ENCODE measurements at places on chromosomes 13 and 19.

- no peak for DNase-seq
Observed at GRCh38 chr13:24185591-24186232, 25.2 kb downstream of the SPATA13 start.

- no peak for DNase-seq
Observed at GRCh38 chr13:21297447-21297846, 121.0 kb downstream of the MRPL57 start.

GRCh38 chr19:8001995-8002849 lies 3.2 kb downstream of the ELAVL1 start:
- peak; percentile 66 for DNase-seq

DNA sequence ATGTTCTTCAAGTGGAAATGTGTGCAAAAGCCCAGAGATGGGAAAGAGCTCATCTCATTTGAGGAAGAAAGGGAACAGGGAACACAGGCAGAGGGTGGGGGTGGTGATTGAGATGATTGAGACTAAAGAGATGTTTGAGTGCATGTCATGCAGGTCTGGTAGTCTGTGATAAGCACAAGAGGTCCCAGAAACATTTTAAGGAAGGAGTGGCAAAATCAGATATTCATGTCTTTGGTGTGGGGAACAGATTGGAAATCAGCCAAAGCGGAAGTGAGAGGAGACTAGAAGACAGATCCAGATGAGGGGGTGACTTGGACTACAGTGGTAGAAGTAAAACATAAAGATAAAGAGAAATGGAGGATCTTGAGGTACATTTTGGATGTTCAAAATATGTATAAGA lies 39.4 kb upstream of the DACH1 start:
- DNase-seq: no peak

GRCh38 chr13:106393776-106394175 lies 141.7 kb downstream of the EFNB2 start:
- DNase-seq: no peak

GRCh38 chr19:14559916-14560775 lies 11.7 kb downstream of the NDUFB7 start:
- no peak for DNase-seq

GRCh38 chr19:51124729-51125128 lies at the start of gene SIGLEC9:
Gene SIGLEC9, plus strand, starts transcription at chr19:51124906. Its CDS starts 69 bp downstream, at chr19:51124975.
- no peak for DNase-seq

DNA sequence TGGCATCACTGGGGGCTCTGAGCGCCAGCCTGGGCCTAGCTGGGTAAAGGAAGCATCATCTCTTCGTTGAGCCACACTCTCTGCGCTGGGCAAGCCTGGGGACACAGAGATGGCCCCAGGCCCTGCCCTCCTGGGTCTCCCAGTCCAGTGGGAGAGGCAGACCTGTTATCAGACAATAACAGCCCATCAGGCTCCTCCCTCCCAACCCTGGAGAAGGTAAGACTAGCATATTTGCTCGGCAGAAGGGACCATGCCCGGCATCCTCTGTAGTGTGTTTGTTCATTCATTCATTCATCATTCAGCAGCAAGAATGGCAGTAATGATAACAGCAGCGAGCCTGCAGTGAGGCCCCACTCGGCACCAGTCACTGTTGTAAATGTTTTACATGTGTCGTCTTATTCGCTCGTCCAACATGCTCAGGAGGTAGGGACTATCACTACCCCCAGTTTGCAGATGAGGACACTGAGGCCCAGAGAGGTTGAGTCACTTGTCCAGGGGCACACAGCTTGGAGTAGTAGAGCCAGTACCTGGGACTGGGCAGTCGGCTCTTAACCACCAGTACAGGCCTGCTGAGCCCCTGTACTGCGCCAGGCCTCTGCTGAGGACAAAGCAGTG lies 33.2 kb downstream of the PAK4 start:
- no peak for DNase-seq

DNA sequence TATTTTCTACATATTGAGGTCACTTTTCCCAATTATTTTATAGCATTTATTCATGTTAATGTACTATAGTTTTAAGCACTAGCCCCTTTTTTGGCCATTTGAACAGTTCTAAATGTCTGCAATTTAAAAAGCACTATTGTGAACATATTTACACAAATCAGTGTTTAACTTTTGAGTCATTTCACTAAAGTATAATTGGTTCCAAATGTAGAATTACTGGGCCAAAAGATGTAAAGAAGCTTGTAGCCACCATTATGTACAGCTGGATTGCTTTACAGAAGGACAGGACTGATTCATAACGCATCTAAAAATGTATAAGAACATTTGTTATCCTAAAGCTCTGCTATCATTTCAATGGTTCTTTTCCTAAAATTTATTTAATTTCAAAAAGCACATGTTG lies 16.6 kb upstream of the ATP12A start:
- no peak for DNase-seq

DNA sequence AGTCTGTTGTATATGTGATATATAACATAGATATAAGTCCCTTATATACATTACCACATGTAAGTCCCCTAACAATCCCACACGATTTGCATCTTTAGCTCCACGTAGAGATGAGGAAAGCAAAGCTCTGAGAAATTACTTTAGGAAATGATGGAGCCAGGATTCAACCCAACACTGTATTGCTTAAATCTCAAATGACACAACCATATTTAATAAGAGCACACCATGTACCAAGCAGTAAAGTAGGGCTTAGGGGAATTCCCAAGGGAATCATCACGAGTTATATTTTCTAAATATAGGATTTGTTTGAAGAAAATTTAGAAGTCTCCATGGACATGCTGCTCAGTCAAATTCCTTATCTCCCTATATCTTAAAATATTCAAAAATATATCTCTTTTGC lies 61.3 kb upstream of the POMP start:
- DNase-seq: no peak

- no peak for DNase-seq
Observed at GRCh38 chr19:1018393-1018792, 2.5 kb downstream of the TMEM259 start.

GRCh38 chr19:38544569-38545315 lies 73.0 kb downstream of the MAP4K1 start:
- no peak for DNase-seq

- no peak for DNase-seq
Observed at GRCh38 chr13:73820688-73821087, 313.5 kb downstream of the KLF12 start.

- peak; percentile 45 for DNase-seq
Observed at GRCh38 chr19:40294560-40294959, 9.4 kb upstream of the AKT2 start.

DNA sequence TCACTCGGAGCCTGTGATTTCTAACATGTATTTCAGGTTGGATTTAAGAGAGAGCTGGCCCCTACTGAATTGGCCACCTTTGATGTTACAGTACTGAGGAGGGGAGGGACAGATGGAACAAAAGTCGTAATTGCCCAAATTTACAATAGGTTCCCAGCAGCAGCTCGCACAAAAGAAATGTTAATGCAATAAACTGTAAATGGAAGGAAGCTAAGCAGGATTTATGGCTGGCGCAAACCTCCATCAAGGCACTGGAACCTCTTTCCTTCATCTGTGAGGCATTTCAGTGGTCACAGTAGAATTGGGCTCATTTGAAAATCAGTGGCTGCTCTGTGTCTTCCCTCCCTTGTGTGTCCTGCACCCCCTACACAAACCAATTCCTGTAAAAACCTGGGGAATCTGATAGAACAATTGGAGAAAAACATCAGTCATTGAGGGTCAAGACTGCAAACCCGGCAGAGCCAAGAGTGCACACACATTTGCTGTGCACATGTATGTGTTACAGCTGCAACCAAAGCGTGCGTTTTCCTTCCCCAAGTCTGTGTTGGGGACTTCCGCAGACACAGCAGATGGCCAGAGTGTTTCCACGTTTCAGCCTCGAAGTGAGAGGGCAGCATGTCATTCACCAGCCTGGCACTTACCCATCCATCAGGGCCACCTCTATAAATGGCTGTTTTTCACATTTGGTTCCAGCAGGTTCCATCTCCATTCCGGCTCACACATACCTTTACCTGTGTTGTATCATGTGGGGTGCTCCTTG lies 192.8 kb downstream of the TM9SF2 start:
- DNase-seq: no peak

- DNase-seq: no peak
Observed at GRCh38 chr19:40604647-40605215, 3.6 kb downstream of the LTBP4 start.

DNA sequence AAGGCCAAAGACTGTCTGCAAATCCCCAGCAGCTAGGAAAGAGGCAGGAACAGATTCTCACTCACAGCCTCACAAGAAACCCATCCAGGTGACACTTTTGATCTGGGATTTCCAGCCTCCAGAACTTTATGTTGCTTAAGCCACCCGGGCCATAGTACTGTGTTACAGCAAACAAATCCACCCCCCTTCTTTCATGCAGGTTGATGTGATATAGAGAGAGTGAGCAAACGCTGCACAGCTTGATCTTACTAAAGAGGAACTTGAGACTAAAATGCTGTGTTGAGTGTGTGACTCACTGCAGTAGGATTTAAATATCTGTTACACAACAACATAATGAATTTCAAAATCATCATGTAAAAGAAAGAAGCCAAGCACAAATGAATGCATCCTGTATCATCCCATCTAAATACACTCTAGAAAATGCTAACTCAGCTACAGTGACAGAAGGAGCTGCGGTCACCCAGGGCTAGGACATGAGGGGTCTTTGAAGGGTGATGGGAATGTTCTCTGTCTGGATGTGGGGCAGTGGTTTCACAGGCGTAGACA lies 32.2 kb downstream of the RCBTB2 start:
- DNase-seq: peak; percentile 40

GRCh38 chr19:38055655-38056521 lies 148.9 kb downstream of the SIPA1L3 start:
- no peak for DNase-seq

DNA sequence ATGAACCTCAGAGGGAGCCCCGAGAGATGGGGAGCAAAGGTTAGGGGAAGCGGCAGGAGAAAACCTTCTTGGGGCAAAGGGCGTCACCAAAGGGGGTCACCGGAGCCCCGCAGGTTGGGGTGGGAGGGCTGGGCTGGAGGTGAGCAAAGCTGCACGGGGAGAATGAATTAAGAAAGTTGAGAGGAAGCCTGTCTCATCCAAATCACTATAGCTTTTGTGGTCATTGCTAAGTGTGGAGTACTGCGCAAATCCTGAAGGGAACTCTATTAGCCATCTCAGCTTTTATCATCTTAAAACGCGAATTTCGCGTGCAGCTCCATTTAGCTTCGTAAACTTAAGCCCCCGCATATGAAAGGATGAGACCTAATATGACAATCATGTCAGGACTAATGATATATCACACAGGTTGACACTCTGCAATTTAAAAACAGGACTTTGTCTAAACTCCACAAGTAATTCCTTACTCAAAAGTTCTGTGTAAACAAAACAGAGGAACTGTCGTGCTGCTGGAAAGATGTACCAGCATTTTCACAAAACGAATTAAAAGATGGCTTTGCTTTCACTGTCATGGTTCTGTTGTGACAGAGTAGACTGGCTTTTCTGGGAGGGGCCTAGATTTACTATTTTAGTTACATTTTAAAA lies 631 bp downstream of the LACC1 start:
- DNase-seq: no peak

- no peak for DNase-seq
Observed at GRCh38 chr13:84607261-84608013, 725.2 kb upstream of the SLITRK1 start.

DNA sequence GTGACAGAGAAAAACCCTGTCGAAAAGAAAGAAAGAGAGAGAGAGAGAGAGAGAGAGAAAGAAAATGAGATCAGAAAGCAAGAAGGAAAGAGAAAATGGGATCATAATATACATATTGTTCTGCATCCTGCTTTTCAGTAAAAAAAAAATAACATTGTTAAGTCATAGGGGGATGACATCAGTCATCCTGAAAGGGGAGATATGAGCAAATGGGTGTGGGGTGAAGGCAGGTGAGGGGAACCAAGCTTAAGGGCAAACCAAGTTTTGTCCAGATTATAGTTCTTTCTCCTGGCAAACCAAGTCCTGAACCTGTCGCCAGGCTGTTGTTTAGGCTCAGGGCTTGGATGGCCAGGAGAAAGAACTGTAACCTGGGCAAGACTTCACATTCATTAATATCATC lies 92.6 kb upstream of the TMTC4 start:
- DNase-seq: no peak

- DNase-seq: no peak
Observed at GRCh38 chr13:33168321-33168960, 117.1 kb downstream of the STARD13 start.

DNA sequence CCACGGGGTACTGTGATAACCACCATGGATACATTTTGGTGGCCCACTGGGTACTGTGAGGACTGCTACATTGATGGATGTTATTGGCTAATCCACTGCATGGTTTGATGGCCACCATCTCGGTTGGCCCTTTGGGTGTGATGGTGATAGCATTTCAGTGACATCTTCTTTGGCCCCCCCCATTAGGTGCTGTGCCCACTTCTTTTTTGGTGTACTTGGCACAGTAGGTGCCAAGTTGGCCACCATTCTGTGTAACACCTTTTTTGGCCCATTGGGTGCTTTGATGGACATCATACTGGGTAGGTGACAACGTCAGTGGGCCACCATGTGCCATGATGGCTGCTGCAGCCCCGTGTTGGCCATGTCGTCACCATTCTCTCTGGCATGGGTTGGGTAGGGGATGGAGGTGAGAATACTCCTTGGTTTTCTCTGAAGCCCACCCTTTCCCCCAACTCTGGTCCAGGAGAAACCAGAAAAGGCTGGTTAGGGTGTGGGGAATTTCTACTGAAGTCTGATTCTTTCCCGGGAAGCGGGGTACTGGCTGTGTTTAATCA lies 9.2 kb downstream of the FOXA3 start:
- no peak for DNase-seq

- no peak for DNase-seq
Observed at GRCh38 chr13:67148161-67148571, 82.0 kb downstream of the PCDH9 start.

GRCh38 chr13:110458017-110458416 lies 103.5 kb downstream of the RAB20 start:
- DNase-seq: no peak

- DNase-seq: no peak
Observed at GRCh38 chr13:79660361-79660760, 179.4 kb downstream of the NDFIP2 start.

DNA sequence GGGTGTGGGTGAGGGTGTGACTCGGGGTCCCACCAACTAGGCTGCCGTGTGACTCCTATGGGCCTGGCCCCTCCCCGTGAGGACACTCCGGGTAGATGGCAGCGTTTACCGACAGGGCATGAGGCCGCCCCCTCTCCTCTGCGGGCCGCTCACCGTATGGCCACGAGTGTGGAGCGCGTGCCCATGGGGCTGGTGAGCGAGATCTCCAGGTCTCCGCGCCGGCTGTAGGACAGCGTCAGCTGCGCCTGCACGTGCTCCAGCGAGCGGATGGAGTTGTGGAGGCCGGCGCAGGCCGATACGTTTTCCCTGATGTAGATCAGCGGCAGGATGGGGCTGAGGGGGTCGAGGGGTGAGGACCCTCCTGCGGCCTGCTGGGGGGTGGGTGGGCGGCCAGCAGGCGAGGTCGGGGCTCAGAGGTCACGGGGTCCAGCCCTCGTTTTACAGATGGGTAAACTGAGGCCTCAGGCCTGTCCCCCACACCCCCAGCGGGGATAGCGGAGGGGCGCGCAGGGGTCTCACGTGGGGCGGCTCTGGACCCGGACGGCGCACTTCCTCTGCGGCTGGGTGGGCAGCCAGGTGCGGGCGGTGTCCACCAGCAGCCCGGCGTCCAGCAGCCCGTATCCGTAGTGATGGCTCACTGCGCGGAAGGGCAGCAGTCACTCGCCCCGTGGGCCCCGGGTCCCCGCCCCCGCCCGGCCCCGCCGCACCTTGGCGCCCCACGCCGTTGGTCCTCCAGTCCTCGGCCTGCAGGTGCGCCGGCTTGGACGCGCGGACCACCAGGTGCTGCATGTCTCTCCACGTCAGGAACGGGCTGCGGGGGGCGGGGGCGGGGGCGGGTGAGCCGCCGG lies 4.3 kb upstream of the C19orf25 start:
- no peak for DNase-seq

- no peak for DNase-seq
Observed at GRCh38 chr13:59501004-59501403, 662.7 kb downstream of the DIAPH3 start.
